ENCODE measurements at places on chromosomes 11 and 22.

- peak; percentile 50 for DNase-seq
These were observed 3.6 kb upstream of the APOBEC3A start for GRCh38 chr22:38953577-38954413.

DNA sequence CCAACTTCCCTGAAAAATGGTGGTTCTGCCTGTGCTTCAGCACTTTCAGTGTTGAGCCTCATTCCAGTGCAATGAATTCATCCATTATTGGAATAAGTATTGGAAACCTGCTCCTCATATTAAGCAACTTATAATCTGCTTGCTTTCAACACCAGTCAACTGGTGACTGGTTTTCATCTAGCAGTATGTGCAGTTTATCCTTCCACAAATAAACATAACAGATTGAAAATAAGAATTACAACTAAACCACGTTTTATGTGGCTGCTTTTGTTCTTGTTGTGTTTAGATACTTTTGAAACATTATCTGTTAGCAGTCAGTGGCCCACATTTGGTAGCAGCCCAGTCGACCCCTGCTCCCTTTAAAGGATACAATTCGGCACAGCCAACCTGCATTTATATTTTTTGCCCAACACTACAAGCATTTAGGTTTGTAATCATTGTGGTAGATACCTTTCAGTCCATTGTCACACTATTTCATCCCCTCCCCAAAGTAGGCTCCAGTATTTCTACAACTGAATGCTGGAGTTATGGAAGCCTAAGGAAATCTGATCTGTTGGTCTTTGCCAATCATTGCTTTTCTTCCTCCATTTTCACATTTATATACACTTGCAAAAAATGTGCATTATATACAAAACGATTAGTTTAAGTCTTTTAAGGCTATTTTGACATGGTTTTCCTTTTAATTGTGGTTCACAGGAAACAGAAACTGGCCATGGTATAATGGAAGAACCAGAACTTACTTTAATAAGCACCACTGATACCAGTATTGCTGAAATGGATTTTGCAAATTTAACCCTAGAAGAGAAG is 13.1 kb downstream of the TAF1D start:
- no peak for DNase-seq

DNA sequence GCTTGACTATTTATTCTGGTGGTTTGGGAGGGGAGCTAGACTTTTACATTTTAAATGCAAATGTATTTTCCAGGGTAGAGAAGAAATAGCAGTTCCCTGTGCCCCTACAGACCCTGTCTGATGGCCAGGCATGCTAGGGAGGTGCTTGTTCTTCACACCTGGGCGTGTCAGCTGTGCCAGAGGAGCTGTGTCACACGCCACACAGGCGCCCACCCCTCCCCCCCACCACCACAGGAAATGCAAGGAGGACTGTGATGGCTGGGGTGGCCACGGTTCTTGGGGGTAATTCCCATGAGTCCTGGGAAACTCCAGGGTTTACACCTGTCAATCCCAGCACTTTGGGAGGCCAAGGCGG is 82.2 kb downstream of the FLI1 start:
- DNase-seq: no peak

DNA sequence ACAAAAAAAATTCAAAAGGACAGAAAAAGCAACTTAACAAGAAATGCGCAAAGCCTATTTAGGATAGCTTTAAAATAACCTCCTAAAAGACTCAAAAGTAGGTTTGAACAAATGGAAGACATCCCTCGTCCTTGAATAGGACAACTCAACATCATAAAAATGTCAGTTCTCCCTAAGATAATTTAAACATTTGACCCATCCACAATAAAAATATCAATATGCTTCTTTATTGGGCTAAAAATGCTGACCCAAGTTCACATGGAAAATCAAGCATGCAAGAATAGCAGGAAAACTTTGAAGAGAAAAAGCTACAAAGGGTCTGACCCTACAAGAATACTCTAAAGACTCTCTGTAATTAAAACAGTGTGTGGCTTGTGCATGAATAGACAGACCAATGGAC is 12.1 kb upstream of the KCTD17 start:
- no peak for DNase-seq

- DNase-seq: peak; percentile 62
These were observed 38.6 kb downstream of the ETS1 start for GRCh38 chr11:128548649-128549255.

GRCh38 chr11:44812971-44813370 is 86.2 kb downstream of the TSPAN18 start:
- no peak for DNase-seq

DNA sequence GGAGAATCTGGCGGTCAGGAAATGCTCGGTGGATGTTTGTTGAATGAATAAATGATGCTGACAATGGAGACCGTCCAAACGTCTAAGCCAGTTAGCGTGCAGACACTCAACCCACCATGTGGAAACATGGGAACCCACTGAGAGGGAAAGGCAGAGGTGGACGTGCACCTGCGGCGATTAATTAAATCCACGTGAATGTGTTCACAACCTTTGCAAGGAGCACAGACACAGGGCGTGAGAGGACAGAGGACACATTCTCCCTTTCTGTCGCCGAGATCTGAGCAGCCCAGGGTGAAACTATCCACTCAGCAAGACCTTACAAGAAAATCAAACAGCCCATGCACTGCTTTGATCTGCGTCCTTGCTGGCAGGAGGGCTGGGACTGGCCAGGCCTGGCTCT is 58.3 kb upstream of the LINC01488 start:
- DNase-seq: no peak

GRCh38 chr11:105046898-105047579 is 1.9 kb upstream of the CARD16 start:
- DNase-seq: peak; percentile 46

DNA sequence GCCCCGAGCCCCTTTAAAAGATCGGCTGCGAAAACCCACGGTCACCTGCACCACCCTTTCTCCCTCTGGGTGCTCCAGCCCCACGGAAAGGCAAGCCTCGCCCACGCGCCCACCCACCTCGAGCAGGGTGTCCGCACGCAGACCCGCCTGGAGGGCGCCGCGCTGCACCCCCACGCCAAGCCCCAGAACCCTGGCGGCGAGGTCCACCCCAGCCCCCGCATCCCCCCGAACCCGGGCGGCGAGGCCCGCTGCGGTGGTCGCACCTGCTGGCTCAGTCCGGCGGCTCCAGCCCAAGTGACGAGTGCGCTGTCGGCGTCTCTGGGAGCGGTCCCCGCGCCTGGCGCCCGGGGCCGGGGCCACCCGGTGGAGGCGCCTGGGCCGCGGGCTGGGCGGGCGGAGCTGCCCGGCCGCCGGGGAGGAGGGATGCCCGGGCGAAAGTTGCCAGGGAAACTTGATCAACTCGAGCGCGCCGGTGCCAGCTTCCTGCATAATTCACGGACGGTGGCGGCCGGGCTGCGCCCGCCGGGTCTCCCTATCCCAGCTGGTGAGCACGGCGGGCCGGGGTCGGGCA is 1.1 kb downstream of the SHANK2 start:
- DNase-seq: no peak

- DNase-seq: no peak
These were observed 18.8 kb downstream of the VPS37C start for GRCh38 chr11:61142424-61142823.

GRCh38 chr11:11782532-11783110 is 59.2 kb upstream of the USP47 start:
- DNase-seq: peak; percentile 34

DNA sequence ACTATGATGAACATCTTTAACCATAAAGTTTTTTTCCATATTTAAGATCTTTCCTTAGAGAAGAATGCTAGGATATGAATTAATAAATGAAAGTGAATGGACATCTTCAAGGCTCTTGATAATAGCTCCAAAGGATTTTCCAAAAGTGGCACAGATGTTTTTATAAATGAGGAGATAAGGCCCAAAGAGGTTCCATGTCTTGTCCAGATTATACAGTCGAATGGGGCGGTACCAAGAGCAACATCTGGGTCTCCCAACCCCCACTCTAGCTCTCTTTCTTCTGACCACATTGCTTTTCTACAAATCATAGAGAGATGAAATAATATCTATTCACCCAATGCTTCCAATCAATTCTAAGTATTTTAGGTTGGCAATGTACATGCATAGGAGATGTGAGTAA is 114.1 kb downstream of the KCNC1 start:
- DNase-seq: no peak

DNA sequence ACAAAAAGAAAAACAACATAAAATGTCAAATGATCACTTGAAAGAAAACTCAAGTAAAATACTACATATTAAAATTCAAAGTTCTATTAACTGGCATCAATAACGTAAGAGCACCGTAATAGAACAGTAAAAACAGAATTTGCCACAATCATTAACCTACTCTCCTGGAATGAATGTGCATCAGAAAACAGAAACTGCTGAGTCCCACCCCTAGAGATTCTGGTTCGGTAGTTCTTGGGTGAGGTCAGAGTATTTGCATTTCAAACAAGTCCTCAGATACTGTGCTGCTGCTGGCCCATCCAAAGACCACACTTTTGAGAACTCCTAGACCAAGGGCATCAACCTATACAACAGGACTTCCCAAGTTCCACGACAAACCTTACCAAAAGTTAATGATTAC is 23.5 kb downstream of the PITPNB start:
- no peak for DNase-seq

- no peak for DNase-seq
These were observed 89.5 kb downstream of the KCNQ1 start for GRCh38 chr11:2534134-2534956.

GRCh38 chr11:46514370-46514769 is 79.5 kb downstream of the AMBRA1 start:
- DNase-seq: no peak

DNA sequence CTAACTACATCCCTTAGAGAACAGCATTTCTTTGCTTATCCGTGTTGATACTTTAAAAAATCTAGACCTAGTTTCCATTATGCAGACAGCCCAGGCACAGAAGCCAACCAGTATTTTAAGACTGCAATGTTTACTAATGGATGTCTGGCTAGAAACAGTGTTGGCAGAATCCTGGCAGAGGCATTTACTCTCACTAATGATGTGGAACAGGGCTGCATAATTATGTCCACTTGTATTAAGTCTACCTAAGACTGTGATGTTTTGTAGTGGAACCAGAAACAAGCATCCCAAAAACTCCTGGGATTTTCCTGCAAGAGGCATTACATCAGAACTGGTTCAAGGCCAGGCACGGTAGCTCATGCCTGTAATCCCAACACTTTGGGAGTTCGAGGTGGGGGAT is 50.2 kb upstream of the PICALM start:
- DNase-seq: no peak

DNA sequence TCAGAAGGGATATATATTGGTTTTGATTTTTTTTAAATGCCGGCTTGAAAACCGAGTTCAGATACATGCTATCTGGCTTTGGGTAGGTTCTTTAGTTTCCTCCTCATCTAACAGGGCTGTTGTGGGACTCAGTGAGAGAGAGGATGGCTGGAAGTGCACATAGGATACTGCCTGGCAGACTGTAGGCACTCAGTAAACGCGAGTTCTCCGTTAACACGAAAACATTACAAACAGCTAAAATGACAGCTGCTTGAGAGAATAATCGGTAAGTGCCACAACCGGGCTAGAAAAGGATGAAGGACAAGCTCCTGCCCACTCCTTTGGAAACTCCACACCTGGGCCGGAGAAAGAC is 369 bp downstream of the XRRA1 start:
- no peak for DNase-seq

DNA sequence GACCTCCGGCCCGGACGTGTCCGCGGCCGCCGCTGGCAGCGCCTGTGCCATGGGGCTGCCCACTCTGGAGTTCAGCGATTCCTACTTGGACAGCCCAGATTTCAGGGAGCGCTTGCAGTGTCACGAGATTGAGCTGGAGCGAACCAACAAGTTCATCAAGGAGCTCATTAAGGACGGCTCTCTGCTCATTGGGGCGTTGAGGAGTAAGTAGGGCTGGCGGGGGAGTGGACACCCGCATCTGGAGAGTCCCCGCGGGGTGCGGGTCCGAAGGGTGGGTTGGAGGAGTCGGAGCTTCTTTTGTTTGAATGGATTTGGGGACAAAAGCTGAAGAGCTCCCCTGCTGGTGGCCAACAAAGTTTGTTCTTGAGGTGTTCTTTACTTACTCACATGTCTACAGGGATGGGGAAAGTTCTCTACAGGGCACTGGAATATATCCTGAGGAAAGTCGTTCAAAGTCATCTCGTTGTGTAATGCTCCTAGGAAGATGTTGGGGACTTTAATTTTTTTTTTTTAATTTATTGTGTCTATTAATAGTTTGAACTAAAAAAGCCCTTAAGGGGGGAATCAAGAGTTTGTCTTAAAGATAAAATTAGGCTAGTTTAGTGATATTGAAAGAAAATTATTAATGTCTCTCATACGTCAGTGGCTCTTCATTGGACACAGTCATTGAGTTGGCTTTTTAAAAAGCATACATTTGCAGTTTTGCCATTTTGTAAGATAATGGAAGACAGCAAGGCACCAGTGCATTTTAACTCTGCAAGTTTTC is 725 bp downstream of the ARHGAP42 start:
- peak; percentile 71 for DNase-seq

DNA sequence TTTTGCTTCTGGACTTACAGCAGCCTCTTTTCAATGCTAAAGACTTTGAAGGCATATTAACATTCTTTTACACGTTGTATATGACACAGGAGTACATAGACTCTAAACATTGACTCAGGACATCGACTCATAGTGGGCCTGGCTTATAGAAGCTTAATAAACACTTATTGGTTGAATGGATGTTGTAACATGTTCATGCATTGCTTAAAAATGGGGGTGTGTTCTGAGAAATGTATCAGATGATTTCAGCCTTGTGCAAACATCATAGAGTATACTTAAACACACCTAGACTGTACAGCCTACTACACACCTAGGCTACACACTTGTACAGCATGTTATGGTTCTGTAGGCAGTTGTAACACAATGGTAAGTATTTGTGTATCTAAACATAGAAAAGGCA is 17.9 kb downstream of the TTC17 start:
- no peak for DNase-seq

GRCh38 chr11:43746670-43747069 is 66.1 kb downstream of the HSD17B12 start:
- no peak for DNase-seq

- no peak for DNase-seq
These were observed 5.4 kb upstream of the MAPK8IP1 start for GRCh38 chr11:45879803-45880686.

GRCh38 chr11:126080161-126080941 is 17.7 kb upstream of the CDON start:
- DNase-seq: no peak

GRCh38 chr11:95119361-95120060 is 29.9 kb downstream of the ENDOD1 start:
- no peak for DNase-seq

Data from colonic mucosa (tissue), 4 donors.